ENCODE measurements at places on chromosomes 2 and 18.

GRCh38 chr2:98346311-98347236 is at the start of gene CNGA3:
CNGA3 (plus strand) TSS chr2:98346456; CDS start chr2:98369976, 23,520 bp downstream.
- no peak for DNase-seq

- no peak for DNase-seq
Observed at GRCh38 chr2:71666094-71666474, 212.7 kb downstream of the DYSF start.

DNA sequence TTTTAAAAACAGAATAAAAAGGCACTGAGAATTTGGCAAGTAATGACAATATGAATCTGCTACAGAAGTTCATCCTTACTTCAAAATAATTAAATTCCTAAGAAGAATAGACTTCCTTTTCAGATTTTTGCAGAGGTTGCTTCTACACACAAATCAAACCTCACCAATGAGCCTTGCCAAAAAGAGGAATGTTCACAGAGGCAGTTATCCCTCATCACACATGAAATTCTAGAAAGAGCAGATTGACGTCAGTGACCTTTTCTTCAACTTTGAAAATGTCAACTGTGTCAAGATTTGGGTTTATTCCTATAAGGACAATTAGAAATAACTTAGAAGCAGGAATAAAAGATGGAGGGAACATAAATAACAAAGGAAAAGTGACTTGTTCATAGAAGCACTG is 64.6 kb downstream of the MBD2 start:
- DNase-seq: no peak

DNA sequence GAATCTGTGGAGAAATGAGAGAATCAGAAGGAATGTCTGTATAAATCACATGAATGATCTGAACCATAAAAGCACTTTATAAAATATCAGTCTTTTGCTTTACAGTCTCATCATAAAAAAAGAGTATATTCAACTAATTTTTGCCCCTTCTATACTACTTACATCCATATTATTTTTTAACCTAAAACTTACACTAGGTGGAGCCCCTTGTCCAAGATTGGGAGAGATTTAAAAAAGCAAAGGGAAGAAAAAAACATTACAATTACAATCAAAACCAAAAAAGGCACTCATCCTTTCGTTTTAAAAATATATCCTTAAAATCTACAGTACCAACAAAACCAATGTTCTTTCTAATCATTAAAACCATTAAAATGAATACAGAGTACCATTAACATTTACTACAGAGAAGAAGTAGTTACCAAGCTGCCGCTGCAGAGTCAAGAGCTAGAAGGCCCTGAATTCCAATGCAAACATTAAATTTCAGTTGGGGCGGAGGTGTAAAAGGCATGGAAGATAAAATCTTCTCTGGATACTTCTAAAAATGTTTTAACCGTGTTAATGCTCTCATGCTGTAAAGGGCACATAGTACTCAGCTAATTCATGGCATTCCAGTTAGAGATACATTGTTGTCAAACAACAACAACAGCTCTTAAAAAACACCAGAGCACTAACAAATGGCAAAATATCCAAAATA is 56.7 kb upstream of the EPB41L3 start:
- no peak for DNase-seq

- no peak for DNase-seq
Observed at GRCh38 chr2:235866373-235866772, 301.8 kb downstream of the GBX2 start.

DNA sequence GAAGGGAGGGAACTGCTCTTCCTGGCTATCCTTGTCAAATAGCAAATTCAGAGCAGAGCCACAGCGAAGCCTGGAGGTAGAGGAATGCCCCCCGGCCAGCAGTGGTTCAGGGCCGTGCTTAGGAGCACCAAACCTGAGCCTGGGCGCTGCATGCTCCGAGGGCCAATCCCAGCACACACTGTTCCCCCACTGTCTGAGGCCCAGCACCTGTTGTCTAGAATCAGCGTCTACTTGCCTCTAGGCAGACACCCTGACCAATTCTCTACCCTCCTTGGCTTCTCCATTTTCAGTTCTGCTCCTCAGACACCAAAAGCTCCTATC is 177.6 kb upstream of the PKDCC start:
- DNase-seq: no peak

- DNase-seq: no peak
Observed at GRCh38 chr18:8366656-8367055, 242.6 kb upstream of the RAB12 start.

- DNase-seq: no peak
Observed at GRCh38 chr2:124001696-124002430, 23.2 kb upstream of the CNTNAP5 start.

GRCh38 chr2:9146646-9147045 is 60.0 kb upstream of the ASAP2 start:
- no peak for DNase-seq

DNA sequence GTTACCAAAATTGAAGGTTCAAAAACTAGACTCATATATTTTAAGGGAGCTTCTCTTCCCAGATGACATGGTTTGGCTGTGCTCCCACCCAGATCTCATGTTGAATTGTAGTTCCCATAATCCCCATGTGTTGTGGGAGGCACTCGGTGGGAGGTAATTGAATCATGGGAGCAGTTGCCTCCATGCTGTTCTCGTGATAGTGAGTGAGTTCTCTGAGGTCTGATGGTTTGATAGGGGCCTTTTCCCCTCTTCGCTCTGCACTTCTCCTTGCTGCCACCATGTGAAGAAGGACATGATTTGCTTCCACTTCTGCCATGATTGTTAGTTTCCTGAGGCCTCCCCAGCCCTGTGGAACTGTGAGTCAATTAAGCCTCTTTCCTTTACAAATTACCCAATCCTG is 140.1 kb downstream of the MAIP1 start:
- no peak for DNase-seq

GRCh38 chr2:42314892-42315468 is 46.0 kb downstream of the COX7A2L start:
- no peak for DNase-seq

DNA sequence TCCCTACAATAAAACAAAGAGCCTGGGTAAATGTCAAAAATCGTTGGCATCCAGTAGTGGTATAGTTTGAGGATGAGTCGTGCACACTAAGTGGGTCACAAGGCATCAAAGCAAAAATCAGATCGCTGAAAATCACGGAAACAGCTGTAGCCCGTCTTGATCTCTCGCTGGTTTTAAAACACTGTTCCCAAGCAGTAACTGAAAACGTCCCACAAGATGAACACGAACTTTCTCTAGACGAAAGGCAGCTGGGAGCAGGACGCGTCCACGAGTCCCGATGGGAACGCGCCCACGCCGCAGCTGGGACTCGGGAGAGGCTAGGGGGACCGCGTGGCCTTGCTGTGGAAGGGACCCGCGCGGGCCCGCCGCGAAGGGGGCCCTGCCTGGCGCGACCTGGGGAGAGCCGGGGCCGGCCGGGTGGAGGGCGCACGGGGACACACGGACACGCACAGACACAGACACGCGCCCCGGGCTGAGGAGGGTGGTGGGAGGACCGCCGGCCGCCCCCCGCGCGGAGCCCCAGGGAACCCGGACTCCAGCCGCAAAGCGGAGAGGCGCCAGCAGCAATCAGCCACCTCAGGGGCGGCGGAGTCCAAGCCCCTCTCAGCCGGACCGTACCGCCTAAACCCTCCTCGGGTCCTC is 651 bp downstream of the STK17B start:
- peak; percentile 22 for DNase-seq

DNA sequence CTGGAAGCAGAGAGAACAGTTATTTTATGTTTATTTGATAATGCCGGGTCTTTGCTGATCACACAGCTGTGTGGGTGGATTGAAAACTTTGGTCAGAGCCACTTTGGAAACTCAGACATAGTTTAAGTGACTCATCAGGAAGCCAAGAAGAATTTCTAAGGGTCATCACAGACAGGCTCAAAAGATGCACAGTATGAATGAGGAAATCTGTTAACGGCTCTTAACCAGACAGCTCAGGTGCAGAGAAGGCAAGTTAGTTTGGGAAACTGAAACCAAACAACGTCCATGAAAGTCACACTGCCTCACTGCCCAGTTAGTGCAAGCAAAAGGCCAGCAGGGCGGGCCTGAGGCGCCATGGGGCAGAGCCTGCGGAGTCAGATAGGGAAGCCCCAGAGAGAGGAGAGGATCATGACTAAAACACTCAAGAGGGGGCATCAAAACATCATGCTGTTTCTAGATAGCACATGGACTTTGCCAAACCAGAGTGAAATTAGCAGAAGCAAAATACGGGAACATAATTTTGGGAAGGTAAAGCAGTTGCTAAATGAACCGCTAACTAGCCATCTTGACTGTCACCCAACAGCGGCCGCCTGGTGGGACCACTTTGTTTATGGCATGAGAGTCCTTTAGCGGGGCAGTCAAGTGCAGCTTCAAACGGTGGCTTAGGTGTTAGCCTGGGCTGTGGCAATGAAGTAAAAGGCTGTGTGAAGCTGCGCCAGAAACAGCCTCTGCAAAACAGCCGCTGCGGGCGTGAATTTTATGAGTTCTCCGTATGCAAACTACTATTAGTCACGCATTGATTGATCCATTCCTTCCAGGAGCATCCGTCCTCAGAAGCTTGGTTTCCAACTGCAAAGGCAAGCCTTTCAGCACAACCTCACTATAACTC is 101.2 kb downstream of the KCTD18 start:
- no peak for DNase-seq

- DNase-seq: no peak
Observed at GRCh38 chr2:151302404-151302803, 12.9 kb upstream of the NMI start.

DNA sequence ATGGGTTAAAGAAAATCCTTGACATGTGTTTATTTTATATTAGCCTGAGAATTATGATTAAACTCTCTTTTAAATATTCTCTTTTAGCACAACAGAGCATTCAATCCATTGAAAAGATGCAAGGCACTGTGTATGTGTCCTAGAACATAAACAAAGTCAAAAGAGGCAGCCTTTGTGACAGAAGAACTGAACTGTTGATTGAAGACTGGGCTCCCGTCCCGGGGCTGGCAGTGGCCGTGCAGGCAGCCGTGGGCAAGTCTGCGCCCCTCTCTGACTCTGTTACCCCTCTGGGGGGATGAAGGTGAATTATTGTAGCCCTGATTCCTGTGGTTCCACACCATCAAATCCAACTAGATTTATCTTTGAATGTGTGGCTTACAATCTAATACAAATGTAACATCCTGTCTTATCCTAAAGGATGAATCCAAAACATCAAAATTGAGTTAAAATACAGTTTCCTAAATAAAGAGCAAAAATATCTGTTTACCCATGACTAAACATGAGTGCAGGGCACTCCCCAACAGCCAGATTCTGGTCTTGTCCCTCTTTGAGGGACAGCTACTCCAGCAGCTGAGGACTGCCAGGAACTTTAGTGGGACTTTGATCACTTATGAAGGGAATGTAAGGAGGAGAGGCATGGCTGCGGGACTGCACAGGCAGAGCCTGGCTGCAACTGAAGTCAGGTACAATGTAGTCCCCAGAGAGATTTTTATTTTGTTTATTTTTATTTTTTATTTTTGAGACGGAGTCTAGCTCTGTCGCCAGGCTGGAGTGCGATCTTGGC is 37.3 kb upstream of the SH3BP4 start:
- DNase-seq: no peak

Measured in CD8-positive, alpha-beta memory T cell (primary cell).